ENCODE measurements at places on chromosomes 2 and 18.

DNA sequence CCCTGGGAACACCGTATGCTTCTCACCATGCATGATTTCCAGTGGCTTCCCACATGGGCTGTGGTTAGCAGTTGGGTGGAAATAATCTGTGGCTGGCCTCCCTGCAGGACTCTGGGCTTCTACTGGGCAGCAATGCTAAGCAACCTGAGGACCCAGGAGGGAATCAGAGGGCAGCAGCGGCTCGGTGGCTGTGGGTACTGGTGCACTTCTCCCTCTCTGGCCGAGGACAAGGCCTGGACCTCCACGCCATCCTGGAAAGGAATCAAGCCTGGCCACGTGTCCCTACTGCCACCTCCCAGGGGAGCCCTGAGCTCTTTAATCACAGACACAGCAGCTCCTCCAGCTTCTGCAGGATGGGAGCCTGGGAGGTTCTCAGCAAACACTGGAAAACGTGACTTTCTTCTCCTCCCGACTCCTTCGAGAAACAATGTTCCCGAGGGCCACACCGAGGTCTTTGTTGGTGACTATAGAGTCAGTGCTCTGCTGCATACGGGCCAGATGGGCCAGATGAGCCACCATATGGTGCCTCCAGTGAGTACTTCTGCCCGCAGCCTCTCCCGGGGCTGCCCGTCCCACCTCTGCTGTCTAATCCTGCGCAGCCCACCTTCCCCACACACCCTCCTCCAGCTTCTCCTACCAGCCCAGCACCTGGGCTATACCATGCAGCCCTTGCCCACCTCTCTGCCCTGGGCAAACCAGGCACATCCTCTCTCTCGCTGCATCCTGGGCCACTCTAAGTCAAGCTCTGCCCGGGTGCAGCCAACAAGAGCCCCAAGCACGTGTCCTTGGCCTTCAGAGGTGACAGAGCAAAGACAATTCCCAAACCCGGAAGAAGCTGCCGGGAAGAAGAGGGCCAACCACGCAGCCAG is 42.8 kb upstream of the OTOS start:
- DNase-seq = no peak

- DNase-seq = no peak
Measured at GRCh38 chr18:26757263-26758019, 108.1 kb downstream of the AQP4 start.

GRCh38 chr2:16622399-16622968 is 43.1 kb downstream of the CYRIA start:
- DNase-seq = no peak

DNA sequence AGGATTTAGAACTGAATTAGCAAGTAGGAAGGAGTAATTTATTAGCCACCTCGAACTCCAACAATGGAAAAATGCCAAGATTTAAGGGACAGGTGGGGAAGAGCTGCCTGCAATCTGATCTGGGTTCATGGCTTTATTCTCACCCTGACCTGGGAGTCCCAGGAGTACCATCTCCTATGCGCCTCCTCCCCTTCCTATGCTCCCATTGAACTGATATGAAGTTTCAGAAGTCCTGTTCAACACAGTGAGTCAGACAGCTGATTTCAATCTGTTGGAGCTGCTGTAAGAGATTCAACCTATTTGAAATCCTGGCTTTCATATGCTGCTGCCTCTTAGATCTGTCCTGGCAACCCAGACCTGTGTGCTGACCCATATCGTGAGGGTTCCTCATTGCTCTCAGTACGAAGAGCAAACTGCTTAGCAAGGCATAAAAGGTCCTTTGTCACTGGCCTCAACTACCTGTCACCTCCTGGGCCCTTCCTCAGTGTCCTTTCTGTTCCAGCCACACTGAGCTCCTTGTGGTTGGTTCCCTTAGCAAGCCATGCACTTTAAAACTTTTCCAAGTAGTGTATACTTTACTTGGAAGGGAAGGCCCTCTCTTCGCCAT is 15.9 kb upstream of the CD28 start:
- DNase-seq = no peak

DNA sequence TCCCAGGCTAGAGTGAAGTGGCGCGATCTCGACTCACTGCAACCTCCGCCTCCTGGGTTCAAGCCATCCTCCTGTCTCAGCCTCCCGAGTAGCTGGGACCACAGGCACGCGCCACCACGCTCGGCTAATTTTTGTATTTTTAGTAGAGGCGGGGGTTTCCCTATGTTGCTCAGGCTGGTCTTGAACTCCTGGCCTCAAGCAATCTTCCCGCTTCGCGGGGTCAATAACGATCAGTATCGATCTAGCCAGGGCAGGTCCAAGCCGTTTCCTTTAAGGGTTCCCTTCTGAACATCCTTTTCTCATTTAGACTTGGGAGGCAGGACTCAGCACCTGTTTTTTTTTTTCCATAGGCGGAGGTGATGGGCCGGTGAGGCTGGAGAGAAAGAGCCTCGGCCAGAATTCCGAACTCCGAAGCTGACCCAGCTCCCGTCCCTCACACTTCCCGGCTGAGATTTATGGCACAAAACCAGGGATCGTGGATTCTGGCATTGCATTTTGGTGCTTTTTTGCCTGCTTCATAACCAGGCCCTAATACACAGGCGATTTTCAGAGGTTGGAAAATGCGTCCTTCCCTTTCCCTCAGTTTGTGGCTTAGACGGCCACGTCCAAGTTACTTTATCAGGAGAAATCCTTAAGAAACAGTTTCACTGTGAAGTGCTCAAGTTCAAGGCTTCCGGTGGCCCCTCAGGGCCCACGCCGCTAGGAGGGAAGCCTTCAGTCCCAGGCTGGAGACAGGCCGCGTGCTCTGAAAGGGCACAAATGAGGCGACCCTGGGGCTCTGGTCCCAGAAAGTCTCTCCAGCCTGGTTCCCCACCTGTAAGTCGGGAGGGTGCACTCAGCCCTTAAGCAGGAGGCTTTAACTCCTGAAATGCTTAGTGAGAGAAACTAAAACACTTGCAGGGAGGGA is 998 bp upstream of the SLC66A3 start:
- DNase-seq = no peak

GRCh38 chr2:9004338-9005204 is 1.1 kb upstream of the MBOAT2 start:
- DNase-seq = no peak

DNA sequence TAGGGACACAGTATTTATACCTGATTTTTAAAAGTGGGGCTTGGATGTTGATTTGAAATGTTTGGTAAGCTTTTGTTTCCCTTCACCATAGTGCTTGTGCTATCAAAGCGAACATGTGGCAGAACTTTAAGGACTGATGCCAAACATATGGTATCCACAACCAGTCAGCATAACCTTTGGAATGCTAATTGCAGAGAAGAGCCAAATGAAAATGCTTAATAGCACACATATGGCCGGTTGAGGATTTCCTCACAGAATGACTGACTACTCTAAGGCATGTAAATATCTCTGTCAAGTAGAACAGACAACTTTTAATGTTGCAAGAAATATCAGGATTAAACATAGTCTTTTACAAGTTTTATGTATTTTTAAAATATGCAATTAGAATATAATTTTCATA is 120.9 kb upstream of the COL3A1 start:
- DNase-seq = no peak

DNA sequence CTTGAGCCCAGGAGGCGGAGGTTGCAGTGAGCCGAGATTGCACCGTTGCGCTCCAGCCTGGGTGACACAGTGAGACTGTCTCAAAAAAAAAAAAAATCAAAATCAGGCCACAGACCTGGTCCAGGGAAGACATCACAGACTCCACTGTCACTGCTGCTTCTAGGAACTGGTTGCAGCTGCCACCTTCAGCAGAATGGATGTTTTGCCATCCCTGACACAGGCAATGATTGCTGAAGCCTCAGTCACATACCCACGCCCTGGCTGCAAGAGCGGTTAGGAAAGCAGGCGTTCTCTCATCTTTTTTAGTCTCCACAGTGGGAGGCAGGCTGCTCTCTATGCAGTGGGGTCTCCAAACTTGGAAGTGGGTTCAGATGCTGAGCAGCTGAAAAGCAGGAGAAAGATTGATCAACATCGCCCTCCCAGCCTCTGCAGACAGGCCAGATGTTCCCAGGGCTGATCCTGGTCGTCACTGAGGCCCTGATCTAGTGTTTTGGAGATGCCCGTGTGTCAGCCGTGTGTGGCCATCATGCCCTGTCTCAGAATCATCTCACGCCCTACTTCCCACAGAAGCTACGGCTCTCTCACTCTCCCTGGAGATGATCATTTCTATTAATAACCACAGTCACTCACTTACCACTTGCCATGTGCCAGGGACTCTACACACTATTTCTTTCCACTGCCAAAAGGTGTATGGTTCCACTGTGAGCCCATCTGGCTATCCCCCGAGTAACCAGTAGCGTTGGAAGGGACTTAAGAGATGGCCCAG is 91.8 kb downstream of the PLB1 start:
- no peak for DNase-seq

- no peak for DNase-seq
Measured at GRCh38 chr18:31590570-31590969, 1.1 kb upstream of the TTR start.

GRCh38 chr2:104656571-104657163 is 197.2 kb upstream of the POU3F3 start:
- DNase-seq = no peak

- DNase-seq = no peak
Measured at GRCh38 chr2:72992734-72993102, 75.4 kb downstream of the EMX1 start.

DNA sequence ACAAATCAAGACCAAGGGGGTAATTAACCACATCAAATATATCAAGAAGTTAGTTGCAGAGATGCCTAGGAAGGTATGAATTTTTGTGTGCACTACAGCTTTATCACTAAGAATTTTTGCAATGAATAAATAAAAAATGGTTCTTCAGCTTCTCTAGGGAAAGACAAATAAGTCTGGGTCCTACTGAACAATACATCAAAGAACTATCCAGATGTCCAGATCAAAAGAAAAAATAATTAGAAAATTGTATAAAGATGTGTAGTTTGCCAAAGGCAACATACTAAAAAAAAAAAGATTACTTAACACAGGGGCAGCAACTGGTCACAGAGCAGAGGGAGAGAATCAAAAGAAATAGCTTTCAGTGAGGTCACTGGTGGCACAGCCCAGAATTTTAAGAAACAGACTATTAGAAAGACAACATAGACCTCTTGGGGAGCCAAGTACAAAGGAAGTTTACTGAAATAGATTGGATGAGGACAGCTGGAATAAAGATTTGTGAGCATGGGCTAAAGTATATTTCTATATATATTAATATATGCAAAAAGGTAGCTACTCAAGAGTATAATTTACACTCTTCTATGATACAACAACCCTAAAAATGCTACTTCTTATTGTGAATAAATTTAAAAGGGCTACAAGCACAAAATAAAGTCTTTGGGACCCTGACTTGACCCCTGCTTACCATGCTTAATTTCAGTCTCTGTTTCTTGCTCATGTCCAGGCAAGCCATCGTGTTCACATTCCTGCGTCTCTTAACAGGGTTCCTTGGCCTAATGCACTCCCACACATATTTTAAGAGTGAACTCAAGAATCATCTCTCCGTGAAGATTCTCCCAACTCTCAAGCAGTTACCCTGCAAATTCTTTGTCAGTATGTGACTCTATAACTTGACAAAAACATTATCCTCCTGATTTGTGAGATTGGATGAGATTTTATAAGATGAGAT is 99.0 kb upstream of the GRB14 start:
- no peak for DNase-seq

DNA sequence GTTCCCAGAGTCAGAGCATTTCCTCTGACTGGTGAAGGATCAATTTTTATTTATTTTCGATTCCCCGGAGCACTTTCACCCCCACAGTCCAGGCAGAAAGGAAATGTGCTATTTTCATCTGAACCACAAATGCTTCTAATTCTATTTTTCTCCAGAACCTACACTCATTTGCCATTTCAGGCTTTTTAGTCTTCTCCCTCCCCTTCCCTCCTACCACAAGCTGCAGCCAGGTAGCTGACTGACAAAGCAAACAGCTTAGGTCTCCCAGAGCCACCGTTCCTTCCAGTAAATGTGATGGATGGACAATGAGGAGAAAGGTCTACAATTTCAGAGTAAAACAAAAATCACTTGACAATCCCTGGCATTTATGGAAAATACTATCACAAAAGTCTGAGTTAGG is 76.9 kb downstream of the KLF7 start:
- DNase-seq = no peak

DNA sequence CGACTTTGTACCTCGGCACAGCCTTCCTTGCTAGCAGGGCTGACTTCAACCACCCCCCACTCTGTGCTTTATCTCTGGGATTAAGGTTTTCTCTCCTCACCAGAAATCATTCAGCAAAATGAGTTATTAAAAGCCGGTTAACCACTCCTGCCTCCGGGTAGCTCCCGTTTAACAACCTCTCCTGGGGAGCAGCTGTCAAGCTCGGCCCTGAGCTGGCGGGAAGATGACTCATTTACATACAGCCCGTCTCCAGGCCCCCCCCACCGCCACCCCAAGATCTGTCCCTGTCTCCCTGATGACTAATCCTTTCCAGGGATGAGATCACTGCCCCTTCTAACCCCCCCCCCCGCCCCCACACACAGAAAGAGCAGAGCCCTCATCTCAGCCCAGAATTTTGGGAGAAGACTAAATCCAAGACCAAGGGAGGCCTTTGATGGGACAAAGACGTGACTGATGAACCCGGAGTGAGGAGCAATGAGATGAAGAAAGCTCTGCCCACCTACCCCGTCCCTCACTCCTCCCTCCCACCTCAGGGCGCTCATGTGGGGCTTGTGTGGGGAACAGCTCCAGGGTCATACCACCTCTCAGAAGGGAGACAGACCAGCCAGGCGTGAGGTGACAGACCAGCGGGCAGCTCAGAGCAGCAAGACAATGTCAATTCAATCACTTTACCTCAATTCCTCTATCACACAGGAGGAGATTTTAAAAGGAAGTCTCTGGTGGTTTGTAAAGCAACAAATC is 131.4 kb downstream of the MSH2 start:
- peak; percentile 77 for DNase-seq

DNA sequence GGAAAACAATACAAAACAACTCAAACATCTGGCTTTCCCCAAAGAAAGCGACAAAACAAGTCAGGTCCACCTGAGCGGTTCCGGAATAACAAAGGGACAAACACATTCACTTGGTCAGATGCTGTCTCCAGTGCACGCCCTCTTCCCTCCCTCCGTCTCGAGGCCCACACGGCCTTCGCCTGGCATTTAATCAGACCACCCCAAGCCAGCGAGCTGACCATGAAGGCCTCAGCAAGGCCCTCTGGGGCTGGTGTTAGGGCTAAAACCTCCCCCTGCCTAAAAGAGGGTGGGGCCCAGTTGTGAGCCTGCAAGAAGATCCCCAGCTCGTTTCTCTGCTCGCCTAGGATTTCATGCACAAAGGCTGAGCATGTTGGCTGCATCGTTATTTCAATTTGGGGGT is 180.3 kb downstream of the EIPR1 start:
- no peak for DNase-seq

- DNase-seq = no peak
Measured at GRCh38 chr2:8144785-8145184, 537.1 kb upstream of the ID2 start.

- no peak for DNase-seq
Measured at GRCh38 chr2:24015562-24016375, 5.9 kb downstream of the MFSD2B start.

- no peak for DNase-seq
Measured at GRCh38 chr2:14524803-14525080, 107.8 kb upstream of the LRATD1 start.

- no peak for DNase-seq
Measured at GRCh38 chr18:64253222-64253621, 104.3 kb upstream of the LINC00305 start.

GRCh38 chr18:4453874-4454536 is 1.1 kb downstream of the DLGAP1 start:
- no peak for DNase-seq

Measured in NCI-H187 (cell line).